Smooth muscle cell of the pulmonary artery (primary cell): ENCODE measurements at places on chromosomes 3 and 15. TPM values are rescaled to one million over a fixed set of nuclear protein-coding genes. Genes with fewer than 3 reads are reported as not detected.

Gene FBXW12
- not detected in 2 replicates for total RNA-seq

Gene SLC15A2
- 0.26 and 0.30 TPM in 2 replicates for total RNA-seq

Gene ASB14
- not detected in 2 replicates for total RNA-seq

Gene UROC1
- not detected in 2 replicates for total RNA-seq

Gene SLC9C1
- total RNA-seq, result 0.20 and 0.43 TPM in 2 replicates

Gene LRRC57
- 14.4 and 16.8 TPM in 2 replicates for total RNA-seq

Gene BNC1
- total RNA-seq, result 0.91 and 21.4 TPM in 2 replicates

Gene PPP1R14D
- not detected in 2 replicates for total RNA-seq

Gene CADM2
- total RNA-seq, result 0.65 TPM in 1 of 2 replicates, not detected in the other

Gene ZCWPW2
- 0.66 and 1.2 TPM in 2 replicates for total RNA-seq

Gene CCDC54
- not detected in 2 replicates for total RNA-seq

Gene TMIE
- 0.07 and 0.23 TPM in 2 replicates for total RNA-seq

Gene SERPINI2
- not detected in 2 replicates for total RNA-seq

Gene P2RY13
- total RNA-seq, result not detected in 2 replicates

Gene ABCF3
- total RNA-seq, result 64.6 and 69.0 TPM in 2 replicates

Gene CHRNA3
- not detected in 2 replicates for total RNA-seq
